ENCODE measurements at places on chromosomes 2 and 18.

DNA sequence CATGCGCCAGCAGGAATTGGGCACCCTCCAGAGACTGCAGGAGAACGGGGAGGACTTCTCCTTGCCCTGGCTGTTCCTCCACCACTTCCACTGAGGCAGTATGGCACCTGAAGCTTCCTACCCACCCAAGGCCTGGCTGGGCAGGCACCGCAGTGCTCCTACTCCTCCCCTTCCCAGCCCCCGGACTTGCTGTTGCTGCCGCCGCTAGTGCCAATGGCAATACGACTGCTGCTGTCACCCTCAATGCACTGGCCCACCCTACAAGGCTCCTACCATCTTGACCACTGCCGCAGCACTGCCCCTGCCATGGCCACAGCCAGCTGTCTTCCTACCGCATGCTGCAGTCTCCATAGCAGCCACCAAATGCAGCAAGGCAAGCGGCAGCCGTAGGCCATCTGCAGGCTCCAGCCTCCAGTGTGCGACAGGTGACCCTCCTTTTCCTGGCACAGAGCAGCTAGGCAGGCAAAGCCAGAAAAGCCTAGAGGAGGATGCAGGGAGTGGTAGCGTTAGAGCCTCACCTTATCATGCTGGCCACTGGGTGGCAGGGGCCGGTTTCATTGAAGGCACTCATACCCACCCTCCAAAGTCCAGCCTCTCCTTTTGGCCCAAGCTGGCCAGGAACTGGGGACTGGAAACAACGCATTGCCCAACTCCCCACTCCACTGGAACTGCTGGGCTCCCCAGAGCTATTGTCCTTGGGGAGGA, 47.4 kb upstream of the ANKRD62 start:
- no peak for DNase-seq

DNA sequence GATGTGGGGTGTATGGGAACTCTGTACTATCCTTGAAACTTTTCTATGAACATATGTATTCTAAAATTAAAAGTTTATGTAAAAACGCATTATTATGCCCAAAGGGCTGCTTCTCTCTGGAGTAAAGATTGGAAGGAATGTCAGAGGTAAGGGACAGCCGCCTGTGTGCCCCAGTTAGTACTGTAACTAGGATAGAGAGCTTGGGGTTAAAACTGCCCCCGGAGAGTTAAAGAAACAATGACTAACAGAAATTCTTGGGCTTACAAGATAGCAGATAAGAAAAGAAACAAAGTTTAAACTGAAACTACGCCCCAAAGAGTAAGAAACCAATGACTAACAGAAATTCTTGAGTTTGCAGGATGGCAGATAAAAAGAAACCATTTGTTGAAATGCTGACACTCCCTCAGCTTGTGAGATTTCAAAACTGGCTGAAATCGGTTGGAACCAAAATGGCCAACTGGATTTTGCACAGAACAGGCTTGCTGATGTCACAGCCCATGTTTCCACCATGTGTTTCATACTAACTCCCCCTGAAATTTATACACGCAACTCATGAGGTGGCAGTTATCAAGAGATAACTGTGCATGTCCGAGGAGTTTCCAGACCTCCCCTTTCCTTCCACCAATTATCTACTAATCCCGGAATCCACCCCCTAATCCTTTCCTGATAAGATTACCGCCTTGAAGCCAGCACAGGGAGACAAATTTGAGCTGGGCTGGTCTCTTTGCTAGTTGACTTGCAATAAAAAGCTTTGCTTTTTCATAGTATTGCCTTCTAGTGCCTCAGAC, 8.7 kb upstream of the TXNDC2 start:
- DNase-seq: peak; percentile 77

DNA sequence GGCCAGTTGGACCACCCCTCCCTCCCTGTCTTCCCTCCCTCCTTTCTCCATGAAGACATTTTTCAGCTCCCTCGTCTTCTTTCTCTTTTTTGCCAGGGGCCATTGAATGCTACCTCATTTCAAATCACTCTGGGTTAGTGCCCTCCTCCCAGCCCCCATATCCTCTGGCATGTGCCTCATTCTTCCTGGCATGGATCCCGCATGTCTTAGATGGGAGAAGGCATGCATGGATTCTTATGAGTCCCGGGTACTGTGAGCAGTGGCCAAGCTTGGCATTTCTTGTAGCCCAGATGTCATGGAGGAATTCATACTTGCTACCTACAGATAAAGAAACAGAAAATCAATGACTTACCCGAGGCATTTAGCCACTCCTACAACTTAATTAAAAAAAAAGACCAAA, 9.0 kb upstream of the HAAO start:
- DNase-seq: no peak

DNA sequence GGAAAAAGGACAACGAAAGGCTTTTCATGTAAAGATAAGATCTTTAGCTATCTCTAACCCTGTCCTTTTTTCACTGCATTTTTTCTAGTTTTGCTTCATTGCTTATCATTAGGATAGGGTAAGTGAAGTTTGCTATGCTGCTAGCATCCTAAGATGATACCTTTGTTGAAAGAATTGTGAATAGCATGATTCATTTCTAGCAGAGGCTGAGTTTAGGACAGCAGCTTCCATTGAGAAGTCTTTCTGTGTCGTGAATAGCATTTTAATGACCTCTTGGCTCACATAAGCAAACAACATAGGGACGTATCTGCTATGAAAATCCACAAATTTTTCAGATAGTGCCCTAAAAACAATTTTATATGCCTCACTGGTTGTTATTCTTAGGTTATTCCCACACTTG, 36.4 kb upstream of the GAREM2 start:
- DNase-seq: no peak

GRCh38 chr2:96698221-96698861, 41.5 kb downstream of the LMAN2L start:
- no peak for DNase-seq

GRCh38 chr2:121830809-121831208, 75.4 kb downstream of the TSN start:
- no peak for DNase-seq

- no peak for DNase-seq
Observed at GRCh38 chr2:44843086-44843485, 98.4 kb upstream of the SIX3 start.
